ENCODE measurements at places on chromosomes 4 and X.

DNA sequence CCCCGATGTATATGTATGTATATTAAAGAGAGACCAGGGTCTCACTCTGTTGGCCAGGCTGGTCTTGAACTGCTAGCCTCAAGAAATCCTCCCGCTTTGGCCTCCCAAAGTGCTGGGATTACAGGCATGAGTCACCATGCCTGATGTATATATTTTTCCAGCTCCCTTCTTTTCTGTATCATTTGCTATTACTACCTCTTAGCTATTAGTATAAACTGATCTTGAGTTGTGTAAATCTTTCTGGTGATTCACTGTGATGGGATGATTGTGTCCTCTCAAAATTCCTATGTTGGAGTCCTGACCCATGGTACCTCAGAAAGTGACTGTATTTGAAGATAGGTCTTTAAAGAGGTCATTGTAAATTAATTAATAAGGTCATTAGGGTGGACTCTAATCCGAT, 53.1 kb downstream of the HPRT1 start:
- DNase-seq: no peak

- no peak for DNase-seq
Measured at GRCh38 chr4:159248384-159249178, 145.7 kb downstream of the RAPGEF2 start.

- no peak for DNase-seq
Measured at GRCh38 chrX:98207947-98208346, 1324.2 kb downstream of the RPA4 start.

DNA sequence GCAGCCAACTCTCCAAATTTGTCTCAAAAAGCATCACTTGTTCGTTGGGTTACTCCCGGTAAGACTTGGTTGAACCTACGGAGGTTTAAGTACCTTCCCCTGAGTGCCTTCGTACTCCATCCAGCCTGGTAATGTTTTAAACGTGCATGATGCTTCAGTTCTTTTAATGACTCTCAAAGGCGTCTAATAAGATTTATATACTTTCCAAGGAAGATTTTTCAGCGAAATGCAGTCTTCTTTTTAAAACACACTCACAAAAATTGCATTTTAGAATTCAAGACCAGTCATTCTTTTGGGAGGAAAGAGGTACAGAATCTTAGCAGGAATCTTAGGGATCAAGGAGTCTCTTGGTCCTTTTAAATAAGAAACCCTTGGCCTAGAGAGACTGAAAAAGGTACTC, 430 bp upstream of the TRPC3 start:
- DNase-seq: no peak

- DNase-seq: no peak
Measured at GRCh38 chrX:42237956-42238355, 314.6 kb upstream of the CASK start.

- no peak for DNase-seq
Measured at GRCh38 chrX:87895421-87895820, 377.8 kb downstream of the KLHL4 start.

GRCh38 chr4:53810643-53811042, 219.4 kb upstream of the LNX1 start:
- DNase-seq: no peak

DNA sequence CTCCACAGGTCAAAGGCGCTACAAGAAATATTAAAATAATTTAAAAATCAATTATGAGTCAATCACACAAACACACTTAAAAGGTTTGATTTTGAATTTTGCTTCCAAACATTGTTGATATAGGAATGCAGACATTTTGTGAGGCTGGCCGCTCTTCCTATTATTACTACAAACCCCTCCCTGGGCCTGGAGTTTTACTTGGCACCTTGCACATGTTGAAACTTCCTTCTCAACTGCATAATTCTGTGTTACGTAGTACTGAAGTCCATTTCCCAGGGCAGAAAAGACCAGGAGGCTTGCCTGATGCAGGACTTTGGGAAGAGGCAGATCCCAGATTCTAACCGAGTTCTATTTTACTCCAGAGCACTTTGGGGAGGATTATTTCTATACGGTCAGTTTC, 71.5 kb downstream of the CYTL1 start:
- no peak for DNase-seq

DNA sequence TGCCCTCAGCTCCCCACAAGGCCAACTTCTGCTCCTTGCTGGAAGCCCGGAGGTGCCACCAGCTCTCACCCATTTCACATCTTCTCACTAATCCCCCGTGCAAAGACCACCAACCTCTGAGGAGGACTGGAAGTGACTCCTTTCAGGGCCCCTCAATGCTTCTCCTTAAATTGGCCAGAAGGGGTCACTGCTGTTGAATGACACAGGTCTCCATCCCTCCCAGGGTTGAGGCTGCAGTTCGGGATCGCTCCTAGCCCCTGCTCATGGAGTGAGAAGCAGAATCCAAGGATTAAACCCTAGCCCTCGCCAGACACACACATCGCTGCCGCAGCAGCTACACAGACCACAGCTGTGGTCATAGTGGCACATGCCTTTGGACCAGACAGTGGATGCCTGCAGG, 279.5 kb upstream of the TAPT1 start:
- peak; percentile 15 for DNase-seq

DNA sequence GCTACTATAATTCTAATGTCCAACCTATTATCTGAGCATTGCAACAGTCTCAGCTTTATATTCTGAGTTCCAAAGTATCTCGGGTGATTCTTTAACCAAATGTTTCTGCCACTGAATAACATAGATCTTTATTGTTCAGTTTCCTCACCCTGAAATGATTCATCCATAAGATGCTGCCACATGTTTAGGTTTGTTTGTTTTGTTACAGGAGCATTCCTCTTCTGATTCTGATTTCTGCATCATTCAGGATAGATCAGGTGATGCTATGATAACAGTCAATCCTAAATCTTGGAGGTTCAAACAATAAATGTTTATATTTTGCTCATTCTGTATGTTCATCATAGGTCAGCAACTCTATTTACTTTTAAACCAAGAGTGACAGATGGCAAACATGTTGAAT, 927.6 kb downstream of the PCDH7 start:
- no peak for DNase-seq

DNA sequence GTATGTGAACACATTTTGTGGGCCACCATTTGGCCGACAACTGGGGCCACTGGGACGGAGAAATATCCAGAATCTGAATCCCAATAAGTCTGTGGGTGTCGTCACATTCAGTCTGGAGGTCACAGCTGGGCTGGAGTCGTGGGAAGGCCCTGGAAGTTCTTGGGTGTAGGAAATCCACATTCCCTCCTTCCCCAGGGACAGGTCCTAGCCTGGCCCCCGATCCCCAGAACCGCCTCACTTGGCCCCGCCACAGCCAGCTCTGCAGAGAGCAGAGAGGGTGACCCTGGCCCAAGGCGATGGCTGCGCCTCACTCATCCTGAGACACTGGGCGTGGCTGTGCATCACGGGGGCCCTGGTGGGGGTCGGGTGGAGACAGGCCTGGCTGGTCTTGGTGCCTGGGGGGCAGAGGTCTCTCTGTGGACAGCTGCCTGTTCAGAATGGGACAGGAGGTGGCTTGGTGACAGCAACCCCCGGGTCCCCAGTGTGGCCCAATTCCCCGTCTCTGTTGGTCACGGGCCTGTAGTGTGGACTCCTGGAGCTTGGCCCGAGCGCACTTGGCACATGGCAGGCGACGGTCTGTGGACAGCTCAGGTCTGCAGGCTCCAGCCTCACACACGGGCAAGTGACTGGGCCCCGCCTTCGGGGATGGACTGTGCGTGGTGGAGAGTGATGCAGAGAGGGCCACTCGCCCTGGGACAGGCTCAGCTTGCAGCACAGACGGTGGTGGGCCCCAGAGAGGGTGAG, 16.4 kb downstream of the DOK7 start:
- no peak for DNase-seq

DNA sequence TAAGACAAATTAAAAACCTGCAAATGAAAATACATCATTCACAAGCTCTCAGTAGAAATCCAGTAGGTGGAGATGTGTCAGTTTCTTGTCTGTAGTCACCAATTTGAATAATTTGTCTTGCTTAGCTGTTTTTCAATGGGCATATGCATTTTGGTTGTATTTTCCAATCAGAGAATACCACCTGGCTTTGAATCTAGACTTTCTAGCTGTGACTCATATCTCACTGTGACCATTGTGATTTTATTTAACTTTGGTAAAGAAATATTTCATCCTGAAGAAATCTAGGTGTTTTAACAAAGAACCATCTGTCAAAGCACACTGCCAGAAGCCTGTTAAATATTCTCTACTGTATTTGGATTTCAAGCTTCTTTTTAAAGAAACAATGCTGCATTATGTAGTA, 1650.6 kb upstream of the IGFBP7 start:
- DNase-seq: no peak

GRCh38 chr4:153652051-153652784, 31.9 kb upstream of the TLR2 start:
- no peak for DNase-seq

DNA sequence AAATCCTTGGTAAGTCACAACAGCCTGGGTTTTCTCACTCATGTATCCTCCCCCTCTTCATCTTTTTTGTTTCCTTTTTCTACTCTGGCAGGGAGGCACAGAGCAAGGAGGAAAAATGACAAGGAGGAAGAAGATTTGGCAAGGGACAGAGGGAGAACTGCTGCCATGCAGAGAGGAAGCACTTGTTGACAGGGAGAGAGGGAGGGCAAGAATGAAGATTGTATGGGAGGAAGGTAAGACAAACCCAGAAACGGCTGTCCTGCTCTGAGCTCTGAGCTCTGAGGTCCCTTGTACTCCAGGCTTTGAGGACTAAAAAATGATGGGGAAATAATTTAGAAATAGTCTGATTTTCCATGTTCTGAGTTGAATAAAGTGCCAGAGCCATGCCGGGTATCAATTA, 123.9 kb downstream of the DCHS2 start:
- no peak for DNase-seq

GRCh38 chr4:84498203-84498934, 723 bp downstream of the NKX6-1 start:
- DNase-seq: peak; percentile 21

GRCh38 chr4:166078383-166078782, 205.3 kb downstream of the TLL1 start:
- DNase-seq: no peak

DNA sequence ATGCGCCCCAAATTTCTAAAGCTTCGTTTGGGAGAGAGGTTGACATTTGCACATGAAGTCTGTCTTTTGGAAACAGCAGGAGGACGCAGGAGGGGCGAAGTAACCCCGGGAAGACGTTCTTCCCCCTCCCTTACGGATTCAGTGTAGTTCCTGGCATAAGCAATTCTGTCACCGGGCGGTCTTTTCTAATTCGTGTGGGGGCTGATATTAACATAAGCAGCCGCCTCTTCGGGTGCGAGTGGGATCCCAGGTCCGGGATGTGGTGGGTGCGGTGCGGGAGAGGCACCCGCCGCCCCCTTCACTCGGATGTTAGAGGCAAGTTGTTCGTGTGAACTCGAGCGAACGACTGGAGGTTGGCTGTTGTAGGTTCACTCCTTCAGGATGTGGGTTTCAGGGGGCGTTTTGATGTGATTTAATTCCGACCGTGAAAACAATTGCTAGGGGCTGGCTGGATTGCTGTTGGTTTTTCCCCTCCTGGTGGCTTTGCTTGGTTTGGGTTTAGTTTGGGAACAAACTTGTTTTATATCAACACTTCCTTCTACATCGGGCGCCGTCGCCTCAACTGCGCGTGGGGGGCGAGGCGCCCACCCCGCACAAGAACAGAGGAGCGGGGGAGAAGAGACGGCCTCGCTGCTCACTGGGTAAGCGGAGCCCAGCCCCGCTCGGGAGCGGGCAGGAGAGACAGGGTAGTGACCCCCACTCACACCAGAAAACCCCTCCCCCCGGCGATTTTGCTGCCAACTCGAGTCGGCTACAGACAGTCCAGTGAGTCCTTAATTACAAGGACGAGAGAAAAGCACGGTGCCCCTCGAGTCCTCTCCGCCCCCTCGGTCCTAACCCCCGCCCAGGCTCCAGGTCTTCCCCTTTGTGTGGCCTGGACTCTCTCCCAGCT, 2.9 kb upstream of the LEF1 start:
- DNase-seq: peak; percentile 30

DNA sequence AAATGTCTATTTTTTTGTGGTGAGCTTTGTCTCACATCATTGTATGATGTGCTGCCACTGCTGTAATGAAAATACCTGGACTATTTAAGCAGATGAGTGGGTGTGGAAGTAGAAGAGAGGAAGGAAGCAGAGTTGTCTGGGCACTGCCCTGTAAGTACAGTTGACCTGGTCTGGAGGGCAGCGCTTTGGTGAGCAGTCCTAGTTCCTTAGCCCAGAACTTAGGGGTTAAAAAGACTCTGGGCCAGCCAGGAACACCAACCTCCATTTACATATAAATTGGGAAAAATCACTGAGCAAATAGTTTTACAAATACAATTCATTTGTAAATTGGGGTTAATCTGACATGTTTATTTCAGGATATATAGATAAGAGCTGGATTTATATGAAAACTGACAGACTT, 347.1 kb upstream of the FAT1 start:
- DNase-seq: no peak

GRCh38 chr4:41644288-41644914, 104.1 kb downstream of the PHOX2B start:
- peak; percentile 54 for DNase-seq

GRCh38 chr4:72094059-72094797, 62.4 kb downstream of the NPFFR2 start:
- no peak for DNase-seq

DNA sequence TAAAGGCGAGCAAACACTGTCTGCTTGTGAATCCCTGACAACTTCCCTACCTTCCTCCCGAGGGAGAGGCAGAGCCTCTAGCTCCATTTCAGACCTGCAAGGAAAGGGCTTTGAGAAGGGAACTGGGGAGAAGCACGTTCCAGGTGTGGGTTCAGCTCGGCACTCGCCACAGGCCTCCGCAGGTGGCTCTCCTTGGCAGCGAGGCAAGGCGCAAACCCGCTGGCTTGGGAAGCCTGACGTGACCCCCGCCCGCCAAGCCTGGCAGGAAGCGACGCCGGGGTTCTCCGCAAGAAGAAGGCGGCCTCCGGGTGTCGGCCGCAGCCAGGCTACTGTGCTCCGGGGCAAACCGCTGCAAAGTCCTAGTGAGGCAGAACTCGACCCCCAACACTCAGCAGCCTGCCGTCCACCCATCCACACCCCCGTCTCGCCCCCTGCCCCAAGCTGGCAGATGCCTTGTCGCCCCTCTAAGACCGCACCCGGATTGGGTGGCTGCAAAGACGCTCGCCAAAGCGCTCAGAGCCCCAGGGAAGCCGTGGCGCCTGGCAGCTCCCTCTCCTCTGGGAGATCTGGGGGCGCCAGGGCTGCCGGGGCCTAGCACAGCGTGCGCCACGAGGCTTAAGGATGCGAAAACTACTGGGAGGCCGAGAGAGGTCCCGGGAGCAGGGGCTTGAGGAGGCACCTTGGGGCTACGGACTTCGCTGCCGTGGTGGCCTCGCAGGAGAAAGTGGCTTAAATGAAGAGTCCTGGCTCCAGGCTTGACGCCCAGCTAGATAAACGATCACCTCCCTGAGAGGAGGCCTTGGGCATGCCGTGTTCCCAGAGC, 21.8 kb downstream of the NKX3-2 start:
- no peak for DNase-seq

GRCh38 chr4:10684631-10685030, at the start of gene CLNK:
TSS of gene CLNK (minus strand) at chr4:10684768. CDS start at chr4:10667869, 16,899 bp downstream.
- DNase-seq: peak; percentile 42

DNA sequence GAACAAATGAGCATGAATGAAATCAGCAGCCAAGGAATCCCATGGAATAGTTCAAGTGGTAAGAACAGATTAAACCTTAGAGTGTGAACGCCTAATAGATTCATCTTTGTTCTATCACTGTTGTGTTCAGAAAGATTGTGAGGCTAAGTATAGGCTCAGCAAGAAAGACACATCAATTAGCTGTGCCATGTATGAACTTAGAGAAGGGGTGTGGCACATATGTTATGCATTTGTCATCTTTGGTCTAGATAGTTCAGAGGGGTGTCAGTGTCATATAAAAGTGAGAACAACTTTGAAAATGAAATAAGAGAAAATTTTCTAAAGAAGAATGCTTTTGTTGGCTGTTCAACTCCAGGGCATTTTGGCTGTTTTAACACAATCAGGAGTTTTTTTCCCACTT, 9.4 kb downstream of the DAPP1 start:
- DNase-seq: no peak

All from hematopoietic multipotent progenitor cell treated with erythropoietin and hydrocortisone succinate and interleukin-3 and kit ligand, for 6 days (in vitro differentiated cells).